ENCODE measurements at places on chromosomes 6 and 20. TPM values are rescaled to one million over a fixed set of nuclear protein-coding genes. Genes with fewer than 3 reads are reported as not detected.
A peak's percentile ranks its signal among the peaks of the same experiment; 100 is the strongest.

DNA sequence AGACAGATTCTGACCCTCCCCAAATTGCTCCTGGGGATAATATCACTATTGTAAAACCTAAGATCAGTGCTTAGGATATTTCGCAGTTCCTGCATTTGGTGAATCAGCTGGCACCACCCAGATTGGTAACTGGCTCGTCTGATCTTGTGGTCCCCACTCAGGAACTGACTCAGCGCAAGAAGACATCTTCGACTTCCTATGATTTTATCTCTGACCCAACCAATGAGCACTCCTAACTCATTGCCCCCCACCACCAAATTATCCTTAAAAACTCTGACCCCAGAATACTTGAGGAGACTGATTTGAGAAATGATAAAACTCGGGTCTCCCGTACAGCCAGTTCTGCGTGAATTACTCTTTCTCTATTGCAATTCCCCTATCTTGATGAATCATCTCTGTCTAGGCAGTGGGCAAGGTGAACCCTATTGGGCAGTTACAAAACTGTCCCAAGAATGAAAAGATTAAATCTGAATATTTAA is 55.7 kb upstream of the PRND start:
- no peak for DNase-seq

DNA sequence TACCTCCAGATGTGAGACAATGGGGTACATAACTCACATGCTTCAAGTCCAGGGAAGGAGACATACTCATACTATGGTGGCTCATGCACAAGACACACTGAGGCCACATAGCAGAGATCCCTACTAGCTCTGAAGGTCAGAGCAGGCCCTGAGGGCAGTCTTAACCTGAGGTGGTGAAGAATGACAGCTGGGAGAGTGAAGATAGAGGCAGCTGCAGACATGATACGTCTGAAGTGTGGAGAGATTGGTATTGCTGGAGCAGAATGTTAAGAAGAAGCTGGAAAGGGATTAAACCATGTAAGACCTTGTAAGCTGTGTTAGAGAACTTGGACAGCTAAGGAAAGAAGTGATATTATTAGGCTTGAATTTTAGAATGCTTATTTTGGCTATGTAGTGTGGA is 32.9 kb downstream of the PGM3 start:
- no peak for DNase-seq

DNA sequence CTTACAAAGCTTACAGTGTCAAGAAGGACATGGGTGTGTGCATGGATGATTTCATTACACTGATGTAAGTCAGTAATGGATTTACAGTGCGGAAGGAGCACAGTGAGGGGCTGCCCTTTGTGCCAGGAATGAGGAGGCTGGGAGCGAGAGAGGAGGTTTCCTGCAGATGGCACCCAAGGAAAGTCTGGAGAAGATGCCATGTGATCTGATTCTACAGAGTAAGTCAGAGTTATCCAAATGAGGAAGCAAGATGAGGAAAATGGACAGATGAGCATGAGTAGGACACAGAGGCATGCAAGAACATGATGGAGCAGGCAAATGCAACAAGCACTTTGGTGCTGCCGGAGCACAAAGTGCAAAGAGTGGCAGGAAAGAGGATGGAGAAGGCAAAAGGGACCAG is 29.7 kb downstream of the MAP7 start:
- DNase-seq: no peak

CRISP2 gene
- 0.18 TPM for polyA plus RNA-seq

DNA sequence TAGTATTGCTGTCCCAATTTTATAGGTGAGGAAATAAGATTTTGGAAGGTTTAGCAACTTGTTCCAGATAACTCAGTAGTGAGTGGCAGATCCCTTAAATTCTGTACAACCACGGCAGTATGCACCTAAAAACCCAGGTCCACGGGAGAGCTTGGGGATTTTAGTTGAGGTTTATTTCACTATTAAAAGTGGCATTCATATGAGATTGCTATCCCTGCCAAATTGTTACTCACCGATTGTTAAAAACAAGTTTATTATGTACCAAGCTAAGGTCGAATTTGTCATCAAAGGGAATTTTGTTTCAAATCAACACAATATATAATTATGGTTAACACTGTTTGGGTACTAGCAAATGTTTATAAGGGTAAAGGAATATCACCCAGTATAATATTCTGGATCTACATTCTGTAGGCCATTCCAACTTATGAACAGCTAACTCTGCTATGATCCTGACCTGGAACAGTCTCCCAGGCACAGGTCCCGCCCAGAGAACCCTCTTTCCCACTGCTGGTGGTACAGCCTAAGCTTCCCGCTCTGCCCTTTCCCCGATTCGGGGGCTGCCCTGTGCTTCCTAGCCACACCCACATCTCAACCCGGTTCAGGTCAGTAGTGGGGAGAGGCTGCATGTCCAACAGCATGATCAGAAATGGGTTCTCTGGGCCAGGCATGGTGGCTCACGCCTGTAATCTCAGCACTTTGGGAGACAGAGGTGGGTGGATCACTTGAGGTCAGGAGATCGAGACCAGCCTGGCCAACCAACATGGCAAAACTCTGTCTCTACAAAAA is 24.9 kb downstream of the GPLD1 start:
- DNase-seq: no peak

DNA sequence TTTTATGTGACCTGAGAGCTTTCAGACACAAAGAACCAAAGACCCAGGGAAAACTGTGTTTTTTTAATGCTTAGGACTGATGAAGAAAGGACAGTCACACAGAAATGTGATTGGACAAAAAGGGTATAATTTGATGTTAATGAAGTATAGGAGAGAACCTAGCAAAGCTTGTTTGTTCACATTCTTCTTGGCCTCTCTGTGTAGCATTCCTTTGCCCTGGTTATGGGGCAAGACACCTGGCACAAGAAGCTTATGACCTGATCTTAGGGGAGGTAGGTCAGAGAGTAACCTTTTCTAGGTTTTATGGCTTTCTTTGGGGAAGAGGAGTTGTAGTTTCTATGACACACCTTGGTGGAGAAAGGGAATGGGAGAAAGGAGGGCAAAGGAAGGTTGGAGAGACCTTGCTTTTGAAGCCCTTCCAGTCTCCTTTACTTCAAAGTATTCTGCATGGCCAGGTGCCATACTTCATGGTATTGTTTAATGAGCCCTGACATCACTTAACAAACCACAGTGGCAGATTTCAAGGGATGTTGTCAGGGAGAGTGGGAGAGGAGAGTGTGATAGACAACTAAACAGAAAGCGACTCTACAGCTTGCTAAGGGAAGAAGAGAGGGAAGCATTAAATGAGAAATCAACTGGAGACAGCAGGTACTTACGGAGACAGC is 701.8 kb upstream of the FLRT3 start:
- DNase-seq: peak; percentile 49

DNA sequence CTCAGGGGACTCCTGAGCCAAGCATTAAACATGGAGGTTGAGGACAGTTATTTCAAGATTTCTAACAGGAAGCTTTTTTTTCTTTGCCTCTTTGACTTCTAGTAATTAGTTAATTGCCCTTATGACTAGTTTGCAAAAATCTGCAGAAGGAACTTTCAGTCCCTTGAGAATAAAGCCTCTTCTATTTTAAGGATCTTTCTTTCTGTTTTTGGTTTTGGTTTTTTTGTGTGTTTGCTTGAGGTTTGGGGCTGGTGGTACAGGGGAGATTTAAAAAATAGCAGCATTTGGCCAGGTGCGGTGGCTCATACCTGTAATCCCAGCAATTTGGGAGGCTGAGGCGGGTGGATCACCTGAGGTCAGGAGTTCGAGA is 259.3 kb downstream of the BMP7 start:
- DNase-seq: no peak

- no peak for DNase-seq
Measured at GRCh38 chr6:54980511-54981275, 134.1 kb downstream of the FAM83B start.
